NCI-H1417 (cell line): ENCODE measurements at places on chromosomes 1 and 21.

GRCh38 chr1:226967665-226968064, 27.6 kb downstream of the COQ8A start:
- DNase-seq = no peak

- DNase-seq = no peak
Observed at GRCh38 chr1:51515982-51516648, 3.0 kb downstream of the EPS15 start.

- DNase-seq = no peak
Observed at GRCh38 chr1:221347706-221348105, 394.2 kb downstream of the DUSP10 start.

DNA sequence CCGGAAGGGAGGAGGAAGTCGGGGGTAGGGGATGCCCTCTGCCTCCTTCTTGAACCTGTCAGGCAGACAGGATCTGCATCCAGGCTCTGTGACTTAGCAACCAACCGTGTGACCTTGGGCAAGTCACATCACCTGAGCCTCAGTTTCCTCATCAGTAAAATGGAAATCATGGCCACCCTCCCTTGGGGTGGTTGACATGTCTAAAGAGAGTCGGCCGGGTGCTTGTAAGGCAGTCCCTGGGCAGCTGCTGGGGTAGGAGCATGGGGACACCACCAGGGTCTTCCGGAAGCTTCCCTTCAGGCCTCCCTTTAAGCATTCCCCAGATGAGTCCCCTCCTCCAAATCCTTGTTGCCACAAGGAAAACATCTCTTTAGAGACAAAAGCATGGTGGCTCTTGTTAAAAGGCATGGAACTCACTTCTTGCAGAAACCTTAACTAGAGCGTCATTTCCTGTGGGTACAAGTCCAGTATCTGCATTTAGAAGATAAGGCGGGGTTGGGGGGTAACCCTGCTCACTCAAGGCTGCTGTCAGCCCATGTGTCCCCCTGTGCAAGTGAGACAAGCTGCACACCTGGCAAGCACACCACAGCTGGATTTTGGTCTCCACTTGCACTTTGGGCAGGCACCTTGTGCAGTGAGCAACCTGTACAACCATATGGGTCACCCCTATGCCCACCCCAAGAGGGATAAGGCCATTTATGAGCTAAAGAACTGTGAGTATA, 10.4 kb downstream of the CLCNKB start:
- no peak for DNase-seq

- peak; percentile 55 for DNase-seq
Observed at GRCh38 chr1:235253219-235253962, 74.6 kb downstream of the ARID4B start.

- DNase-seq = no peak
Observed at GRCh38 chr1:236101233-236102200, 36.6 kb upstream of the NID1 start.

DNA sequence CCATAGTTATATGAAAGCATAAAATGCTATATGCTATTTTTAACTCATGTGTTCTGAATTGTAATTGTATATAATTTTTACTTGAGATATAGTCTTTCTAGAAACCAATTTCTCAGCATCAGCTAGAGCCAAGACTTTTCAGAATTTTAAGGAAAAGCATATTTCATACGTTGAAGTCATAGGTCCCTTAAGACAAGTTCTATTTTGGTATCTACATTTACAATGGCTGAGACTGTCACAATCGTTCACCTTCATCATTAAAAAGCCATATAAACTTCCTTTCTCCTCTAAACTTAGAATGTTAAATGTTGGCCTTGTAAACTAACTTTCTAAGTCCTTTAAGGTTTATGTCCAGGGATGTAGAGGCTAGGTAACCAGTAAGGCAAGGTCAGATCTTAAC, 104.1 kb downstream of the LRRC40 start:
- no peak for DNase-seq

DNA sequence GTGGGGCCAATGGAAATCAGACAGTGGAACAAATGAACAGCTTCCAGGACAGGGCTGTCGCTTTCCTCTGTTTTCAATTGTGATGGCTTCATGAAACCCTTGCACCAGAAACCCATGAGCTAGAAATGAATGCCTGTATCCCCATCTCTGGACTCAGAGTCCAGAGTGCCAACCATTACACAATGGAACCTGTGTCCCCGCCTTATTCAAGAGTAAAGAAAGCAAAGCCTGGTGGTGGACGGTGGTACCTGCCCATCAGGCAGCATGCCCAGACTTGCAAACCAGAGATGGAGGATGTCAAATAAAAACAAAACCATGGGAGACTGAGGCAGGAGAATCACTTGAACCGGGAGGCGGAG, 4.4 kb upstream of the CAPN2 start:
- peak; percentile 54 for DNase-seq

- peak; percentile 60 for DNase-seq
Observed at GRCh38 chr1:12196641-12197482, 30.1 kb downstream of the TNFRSF1B start.

DNA sequence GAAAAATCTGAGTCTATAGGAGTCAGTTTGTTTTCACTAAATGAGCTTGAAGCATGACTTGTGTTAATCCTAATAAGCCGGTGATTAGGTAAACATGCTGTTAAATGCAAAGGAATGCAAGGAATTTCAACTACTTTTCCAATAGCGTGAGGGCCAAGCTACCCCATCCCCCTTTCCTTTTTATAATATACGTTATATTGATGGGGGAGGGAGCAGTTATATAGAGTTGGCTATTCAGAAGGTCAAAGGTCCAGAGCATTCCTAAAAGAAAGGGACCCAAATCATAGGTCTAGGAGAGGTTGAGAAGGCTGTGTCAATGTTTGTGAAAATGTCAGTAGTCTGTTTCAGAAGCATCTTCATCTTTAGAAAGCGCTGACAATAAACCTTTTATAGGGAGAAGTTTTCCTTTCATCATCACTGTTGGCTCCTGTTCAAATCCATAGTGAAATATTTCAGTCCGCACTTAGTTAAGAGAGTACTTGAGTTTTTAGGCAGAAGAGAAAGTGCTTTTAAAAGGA, 3.8 kb downstream of the CCN1 start:
- DNase-seq = no peak

DNA sequence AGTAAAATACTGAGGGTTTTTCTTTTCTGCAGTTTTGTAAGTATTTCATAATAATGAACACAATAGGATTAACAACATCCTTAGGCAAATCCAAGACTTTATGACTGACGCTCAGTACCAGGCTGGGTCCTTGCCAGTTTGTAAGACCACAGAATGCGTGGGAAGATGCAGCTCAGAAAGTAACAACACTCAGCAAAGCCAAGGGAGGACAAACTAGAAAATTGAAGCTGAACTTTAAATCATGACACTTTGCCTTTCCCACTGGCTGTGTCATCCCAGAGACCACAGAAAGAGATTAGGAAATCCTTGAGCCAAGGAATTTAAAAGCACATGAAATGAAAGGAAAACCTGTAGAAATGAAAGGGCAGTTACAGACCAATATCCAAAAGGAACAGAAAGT, 426.3 kb upstream of the CHRM3 start:
- no peak for DNase-seq

GRCh38 chr1:115337276-115337632, 795 bp downstream of the NGF start:
- no peak for DNase-seq

DNA sequence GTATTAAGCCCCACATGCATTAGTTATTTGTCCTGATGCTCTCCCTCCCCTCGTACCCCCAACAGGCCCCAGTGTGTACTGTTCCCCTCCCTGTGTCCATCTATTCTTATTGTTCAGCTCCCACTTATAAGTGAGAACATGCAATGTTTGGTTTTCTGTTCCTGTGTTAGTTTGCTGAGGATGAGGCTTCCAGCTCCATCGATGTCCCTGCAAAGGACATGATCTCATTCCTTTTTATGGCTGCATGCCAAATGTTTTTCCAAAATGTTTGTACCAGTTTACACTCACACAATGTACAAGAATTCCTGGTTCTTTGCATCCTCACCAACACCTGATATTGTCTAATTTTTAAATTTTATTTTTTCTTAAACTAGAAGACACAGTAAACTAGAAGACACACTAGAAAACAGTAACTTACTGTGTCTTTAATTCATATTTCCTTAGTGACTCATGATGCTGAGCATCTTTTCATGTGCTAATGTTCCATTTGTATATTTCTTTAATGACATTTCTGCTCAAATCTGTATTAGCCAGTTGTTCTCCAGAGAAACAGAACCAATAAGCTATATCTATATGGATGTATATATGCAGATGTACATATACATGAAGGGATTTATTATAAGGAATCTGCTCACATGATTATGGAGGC, 19.4 kb upstream of the USP1 start:
- no peak for DNase-seq

- no peak for DNase-seq
Observed at GRCh38 chr1:87121711-87122163, 206.9 kb upstream of the LMO4 start.
